ENCODE measurements at places on chromosomes 1 and 21.

DNA sequence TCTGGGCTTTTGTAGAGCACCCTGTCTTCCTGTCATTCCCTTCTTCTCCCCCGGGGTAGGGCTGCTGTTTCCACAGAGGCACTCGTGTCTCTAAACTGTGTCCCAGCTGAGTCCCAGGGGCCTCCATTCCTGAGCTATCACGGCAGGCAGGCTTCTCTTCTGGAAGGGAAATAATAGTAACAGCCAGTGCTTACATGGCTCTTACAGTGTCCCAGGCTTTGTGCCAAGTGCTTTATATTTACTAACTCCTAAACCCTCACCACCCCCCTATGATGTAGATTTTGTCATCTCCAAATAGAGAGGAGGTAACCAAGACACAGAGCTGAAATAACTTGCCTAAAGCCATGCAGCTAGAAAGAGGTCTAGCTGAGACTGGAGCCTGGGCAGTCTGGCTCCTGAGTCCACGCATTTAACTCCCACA is 1.4 kb upstream of the CELF3 start:
- no peak for DNase-seq

- DNase-seq = no peak
Measured at GRCh38 chr1:168643152-168643551, 66.7 kb downstream of the XCL1 start.

DNA sequence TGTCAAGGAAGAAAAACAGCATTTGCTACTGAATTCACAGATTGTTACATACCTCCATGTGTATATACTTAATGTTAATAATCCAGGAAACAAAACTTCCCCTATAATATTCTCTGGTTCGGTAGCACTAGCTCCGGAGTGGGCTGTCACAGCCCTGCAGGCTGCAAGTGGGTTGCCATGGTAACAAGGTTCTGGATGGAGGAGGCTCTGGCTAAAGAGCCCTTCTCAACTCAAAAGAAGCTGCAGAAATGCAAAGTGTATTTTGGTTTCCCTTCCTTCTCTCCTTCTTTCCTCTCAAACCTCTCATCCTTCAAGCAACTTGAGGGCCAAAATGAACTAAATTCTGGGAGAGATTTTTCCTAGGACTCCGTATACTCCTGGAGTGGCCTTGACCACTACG is 45.2 kb downstream of the ASTN1 start:
- peak; percentile 49 for DNase-seq

GRCh38 chr1:94335950-94336349 is 82.2 kb upstream of the ABCD3 start:
- peak; percentile 92 for DNase-seq

DNA sequence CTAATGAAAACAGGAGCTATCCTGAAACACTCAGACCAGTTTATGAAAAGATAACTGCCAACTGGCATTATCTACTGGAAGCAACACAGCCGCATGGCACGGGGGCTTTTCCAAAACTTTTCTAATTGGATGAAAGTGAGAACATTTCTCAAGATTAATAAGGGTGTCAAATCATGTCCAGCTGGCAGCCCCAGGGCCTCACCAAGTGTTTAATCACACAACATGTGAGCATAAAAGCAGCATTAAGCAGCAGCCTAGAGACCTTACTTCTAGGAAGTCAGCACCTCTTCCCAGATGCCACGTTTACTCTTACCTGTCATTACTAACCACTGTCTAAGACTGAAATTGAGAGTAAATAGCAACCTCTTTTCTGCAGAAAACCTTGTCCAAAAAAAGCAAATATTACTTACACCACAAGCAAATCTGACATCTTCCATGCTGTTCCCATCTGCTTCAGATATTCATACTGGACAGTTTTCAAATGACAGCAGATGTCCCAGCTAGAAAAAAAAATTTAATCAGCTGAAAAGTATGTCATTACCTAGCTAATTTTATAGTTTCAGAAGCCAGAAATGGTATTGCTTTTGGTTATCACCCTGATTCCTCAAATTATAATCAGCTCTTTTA is 341.5 kb upstream of the ZP4 start:
- no peak for DNase-seq

DNA sequence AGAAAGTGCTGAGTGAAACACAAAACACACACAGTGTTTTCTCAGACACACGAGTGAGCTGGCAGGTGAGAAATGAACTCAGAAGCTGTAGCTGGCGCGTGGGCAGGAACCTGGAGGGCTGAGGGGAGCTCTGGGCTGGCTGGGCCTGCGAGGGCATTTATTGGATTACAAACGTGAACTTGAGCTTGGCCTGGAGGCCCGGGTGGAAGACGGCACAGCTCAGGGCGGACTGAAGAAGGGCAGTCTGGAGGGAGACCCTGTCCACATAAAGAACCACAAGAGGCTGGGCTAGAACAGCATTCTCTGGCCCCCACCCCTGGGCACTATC is 52.1 kb upstream of the ADARB1 start:
- no peak for DNase-seq
